Cerebellar nuclear complex (tissue), 1 donor: ENCODE measurements at places on chromosomes 7 and 10.
A peak's percentile ranks its signal among the peaks of the same experiment; 100 is the strongest.

GRCh38 chr10:96743988-96744585 lies 23.8 kb upstream of the PIK3AP1 start:
- no peak for DNase-seq

GRCh38 chr10:114956466-114956865 lies 18.5 kb downstream of the TRUB1 start:
- no peak for DNase-seq

DNA sequence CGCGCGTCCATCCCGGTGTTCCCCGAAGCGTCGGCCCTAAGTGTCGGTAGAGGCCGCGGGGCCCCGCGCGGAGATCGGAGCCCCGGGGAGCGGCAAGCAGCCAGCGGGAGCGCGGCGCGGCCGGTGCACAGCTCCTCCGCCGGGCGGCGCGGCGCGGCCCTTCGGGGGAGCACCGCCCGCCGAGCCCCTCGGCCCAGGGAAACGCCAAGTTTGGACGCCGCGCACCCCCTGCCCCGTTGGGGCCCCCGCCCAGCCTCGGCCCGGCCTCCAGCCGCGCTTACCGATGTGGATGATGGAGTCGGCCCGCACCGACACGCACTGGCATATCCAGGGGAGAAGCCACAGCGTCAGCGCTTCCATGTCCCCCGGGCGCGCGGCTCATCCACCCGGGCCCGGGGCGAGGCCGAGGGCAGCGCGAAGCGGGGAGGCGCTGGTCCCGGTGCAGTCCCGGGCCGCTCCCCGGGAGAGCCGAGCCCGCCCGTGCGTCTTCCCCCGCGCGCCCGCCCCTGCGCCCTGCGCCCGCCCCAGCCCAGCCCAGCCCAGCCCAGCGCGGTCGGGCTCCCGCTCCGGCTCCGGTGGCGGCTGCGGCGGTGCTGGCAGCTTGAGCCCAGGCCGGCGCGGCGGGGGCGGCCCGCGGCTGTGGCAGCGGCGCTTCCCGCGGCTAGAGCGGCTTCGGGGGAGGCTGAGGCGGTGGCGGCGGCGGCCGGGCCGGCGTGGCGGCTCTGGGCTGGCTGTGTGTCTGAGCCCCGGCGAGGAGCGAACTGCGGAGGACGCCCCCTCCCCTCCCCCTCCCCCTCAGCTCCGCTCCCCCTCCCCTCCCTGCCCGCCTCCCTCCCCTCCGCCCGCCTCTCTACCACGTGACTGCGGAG lies at the start of gene GRID1:
Gene GRID1 (minus strand): TSS at position 763 of the 869 bp plus-strand sequence.
- no peak for DNase-seq

DNA sequence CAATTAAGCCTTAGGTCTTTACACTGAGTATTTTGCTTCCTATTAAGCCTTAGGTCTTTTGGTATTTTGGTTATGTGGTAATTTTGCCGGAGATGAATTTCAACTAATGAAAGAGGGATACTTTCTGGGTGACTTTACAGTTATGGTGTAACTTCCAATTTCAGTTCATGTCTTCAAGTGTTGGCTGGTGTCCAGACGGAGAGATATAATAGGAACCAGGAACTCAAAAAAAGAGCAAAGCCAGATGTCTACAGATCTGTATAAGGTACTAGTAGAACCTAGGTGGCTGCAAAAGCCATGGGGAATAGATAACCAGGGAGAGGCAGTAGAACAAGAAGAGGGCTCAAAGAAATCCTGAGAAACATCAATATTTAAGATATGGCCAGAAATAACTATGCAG lies 12.3 kb downstream of the ERCC6 start:
- DNase-seq = no peak

- no peak for DNase-seq
Measured at GRCh38 chr7:138565451-138566114, 105.5 kb downstream of the TRIM24 start.

GRCh38 chr10:90849956-90850749 lies 7.7 kb downstream of the HTR7 start:
- DNase-seq = no peak

- DNase-seq = no peak
Measured at GRCh38 chr7:6495597-6496262, 48.0 kb upstream of the DAGLB start.

- DNase-seq = no peak
Measured at GRCh38 chr7:21580073-21580521, 37.3 kb downstream of the DNAH11 start.

- no peak for DNase-seq
Measured at GRCh38 chr7:159229683-159230475, 85.2 kb upstream of the VIPR2 start.

- no peak for DNase-seq
Measured at GRCh38 chr7:136053689-136054485, 76.7 kb upstream of the MTPN start.

DNA sequence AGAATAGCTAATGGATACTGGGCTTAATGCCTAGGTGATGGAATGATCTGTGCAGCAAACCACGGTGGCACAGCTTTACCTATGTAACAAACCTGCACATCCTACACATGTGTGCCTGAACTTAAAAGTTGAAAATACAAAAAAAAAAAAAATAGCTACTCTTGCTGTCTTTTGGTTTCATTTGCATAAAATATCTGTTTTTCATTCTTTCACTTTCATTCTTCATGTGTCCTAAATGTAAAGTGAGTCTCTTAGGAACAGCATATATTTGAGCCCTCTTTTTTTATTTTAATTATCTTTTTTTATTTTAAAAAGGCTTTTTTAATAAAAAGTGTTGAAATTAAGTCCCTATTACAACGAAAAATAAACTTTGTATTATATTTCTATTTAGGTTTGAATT lies 836.1 kb upstream of the KCND2 start:
- no peak for DNase-seq

DNA sequence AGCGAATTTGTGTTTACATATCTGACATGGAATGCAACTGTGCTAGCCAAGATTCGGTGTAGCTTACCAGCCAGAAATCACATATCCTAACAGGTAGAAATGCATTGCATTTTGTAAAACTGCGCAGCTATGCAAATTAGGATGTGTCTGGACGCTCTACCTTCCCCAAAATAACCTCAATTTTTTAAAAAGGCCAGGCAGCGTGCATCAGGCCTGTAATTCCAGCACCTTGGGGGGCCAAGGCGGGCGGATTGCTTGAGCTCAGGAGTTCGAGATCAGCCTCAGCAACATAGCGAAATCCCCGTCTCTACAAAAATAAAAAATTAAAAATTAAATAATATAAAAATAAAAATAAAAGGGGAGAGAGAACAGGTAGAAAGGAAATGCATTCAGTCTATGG lies 305.0 kb downstream of the TYW1 start:
- DNase-seq = no peak

GRCh38 chr10:51915031-51915542 lies 215.7 kb upstream of the CSTF2T start:
- DNase-seq = no peak

- no peak for DNase-seq
Measured at GRCh38 chr10:74822101-74822500, 4.3 kb upstream of the KAT6B start.

DNA sequence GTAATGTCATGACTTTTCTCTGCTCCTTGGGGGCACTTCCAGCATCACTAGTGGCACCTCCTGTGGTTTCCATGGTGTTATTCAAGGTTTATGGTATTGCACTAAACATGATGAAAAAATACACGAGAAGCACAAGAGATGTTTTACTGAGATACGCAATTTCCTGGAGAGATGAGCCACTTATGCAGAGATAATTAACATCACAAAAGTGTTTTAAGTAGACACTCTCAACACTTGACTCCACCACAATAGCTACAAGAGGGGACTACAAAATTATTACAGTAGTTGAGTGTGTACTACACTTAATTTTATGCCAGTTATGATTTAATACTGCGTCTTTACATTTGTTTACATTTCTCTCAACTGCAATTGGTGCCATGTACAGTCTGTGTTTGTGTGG lies 906.7 kb downstream of the DNAJB9 start:
- no peak for DNase-seq

DNA sequence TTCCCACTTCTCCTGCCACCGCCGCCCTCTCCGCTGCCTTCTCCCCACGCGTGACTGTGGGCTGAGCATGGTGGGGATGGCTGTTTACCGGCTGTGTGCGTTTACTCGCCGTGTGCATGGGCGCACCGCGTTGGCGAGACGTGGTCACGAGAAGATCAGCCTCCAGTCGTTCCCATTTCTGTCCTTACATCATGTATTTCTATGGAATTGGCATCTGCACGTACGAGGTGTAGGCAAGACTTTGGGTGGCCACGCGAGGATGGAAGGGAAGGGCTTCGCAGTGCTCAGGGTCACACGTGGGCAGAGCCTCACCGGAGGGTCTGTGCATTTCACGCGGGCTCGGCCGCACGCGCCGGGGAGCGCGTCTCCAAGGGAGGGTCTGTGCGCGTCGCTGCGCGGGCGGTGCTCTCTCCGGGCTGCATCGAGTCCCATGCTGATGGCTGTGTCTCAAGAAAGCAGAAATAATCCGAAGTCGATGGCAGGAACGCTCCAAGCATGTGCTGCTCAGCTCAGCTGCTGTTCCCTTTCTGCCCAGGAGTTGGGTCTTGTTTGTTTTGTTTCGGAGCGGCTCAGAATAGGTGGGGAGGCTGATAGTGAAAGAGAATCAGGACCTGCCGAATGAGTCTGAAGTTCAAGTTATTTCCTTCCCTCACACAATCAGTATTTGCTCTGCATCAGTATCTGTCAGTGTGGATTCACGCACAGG lies 973 bp downstream of the CAMK1D start:
- DNase-seq = no peak

DNA sequence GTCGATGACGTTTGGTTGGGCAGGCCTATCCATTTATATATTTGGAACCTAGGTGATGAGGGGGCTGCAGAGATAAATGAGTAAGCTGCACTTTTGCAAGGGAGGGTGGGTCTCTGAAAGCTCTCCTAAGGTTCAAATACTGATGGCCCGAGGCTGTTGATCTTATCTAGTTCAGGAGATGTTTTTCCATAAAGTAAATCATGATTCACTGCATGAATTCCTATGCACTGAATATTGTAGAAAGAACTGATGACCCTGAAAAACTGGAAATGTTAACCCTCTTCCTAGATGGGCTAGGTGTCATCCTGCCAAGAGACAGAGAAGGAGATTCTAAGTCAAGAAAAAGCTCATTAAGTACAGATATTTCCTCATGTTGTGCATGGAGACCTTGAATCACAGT lies 459.9 kb downstream of the PLXNA4 start:
- no peak for DNase-seq

DNA sequence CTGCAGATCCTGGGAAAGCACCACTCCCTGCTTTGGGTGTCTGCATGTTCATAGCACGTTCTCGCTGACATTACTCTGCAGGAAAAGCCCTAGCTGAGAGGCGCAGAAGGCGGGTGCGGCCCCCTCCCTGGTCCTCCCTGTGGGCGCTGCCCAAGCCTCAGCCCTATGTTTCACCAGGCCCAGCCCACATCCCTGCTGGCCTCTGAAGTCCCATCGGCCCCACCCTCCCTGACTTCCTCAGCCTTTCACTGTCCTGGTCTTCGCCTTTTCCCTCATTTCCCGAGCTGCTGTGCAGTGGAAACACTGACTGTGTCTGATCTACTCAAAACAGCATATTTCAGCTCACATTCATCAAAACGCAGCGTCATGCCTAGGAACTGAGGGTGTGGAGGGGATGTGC lies 36.3 kb upstream of the DIP2C start:
- DNase-seq = no peak

- DNase-seq = no peak
Measured at GRCh38 chr10:17049195-17049594, 80.4 kb downstream of the CUBN start.

GRCh38 chr10:84205049-84205852 lies 10.9 kb downstream of the CDHR1 start:
- DNase-seq = no peak

DNA sequence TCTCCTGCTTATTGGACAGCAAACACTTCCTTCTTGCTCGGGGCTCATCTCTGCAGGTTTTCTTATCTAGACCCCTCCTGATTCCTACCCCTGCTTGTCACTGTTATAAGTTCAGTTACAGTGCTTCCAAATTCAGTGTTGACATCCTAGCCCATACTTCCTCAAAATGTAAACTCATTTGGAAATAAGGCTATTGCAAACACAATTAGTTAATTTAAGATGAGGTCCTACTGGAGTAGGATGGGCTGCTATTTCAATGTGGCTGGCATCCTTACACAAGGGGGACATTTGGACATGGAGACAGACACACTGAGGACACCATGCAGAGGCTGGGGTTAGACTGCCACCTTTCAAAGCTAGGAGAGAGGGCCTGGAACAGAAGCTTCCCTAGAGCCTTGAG lies 85.2 kb upstream of the NPVF start:
- DNase-seq = no peak

DNA sequence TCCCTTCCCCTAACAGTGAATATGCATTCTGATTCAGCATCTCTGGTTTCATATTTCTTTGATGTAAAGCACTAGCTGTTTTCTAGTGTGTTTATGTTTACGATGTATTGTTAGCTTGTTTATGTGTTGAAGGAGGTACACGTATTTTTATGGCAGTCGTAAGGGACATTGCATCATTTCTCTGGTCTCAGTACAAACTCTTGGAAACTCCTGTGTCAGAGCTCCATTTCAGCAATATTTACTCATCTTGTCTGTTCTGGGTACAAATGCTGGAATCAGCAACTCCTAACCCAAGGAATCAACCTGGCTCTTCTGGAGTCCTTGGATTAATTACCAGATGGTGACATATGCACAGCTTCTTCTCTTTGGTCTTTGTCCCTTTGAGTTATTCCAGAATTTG lies 270.0 kb upstream of the PLXDC2 start:
- no peak for DNase-seq

- DNase-seq = peak; percentile 18
Measured at GRCh38 chr7:151459726-151460473, 20.0 kb upstream of the CRYGN start.

GRCh38 chr10:125035136-125035535 lies 93.2 kb downstream of the ZRANB1 start:
- DNase-seq = no peak

- DNase-seq = no peak
Measured at GRCh38 chr7:11524476-11525397, 307.3 kb downstream of the THSD7A start.
